ENCODE measurements at places on chromosomes 1 and 21.

GRCh38 chr1:202288177-202288576, 53.6 kb downstream of the UBE2T start:
- no peak for DNase-seq

GRCh38 chr21:15042531-15042930, 22.3 kb downstream of the NRIP1 start:
- DNase-seq, result no peak

- DNase-seq, result no peak
Observed at GRCh38 chr21:27636656-27637055, 669.8 kb upstream of the ADAMTS5 start.

DNA sequence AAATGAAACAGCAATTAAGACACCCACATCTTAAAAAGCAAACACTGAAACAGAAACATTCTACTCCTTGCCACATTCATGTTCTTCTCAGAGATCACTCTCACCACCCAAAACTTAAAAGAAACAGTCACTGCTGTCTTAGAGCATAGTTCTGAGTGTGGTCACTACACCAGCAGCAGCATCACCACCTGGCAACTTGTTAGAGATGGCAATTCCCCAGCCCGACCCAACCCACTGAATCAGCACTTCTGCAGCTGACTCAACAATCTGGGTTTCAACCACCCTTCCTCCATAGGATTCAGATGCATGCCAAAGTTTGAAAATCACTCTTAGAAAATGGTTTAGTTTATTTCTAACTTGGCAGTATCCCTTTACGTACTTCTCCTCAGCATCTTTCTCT, 126.1 kb downstream of the CDC42BPA start:
- no peak for DNase-seq

- DNase-seq, result peak; percentile 95
Observed at GRCh38 chr1:9689011-9689706, 37.6 kb downstream of the PIK3CD start.

- DNase-seq, result no peak
Observed at GRCh38 chr1:242206994-242207393, 208.1 kb upstream of the MAP1LC3C start.

GRCh38 chr1:197399755-197400521, 131.9 kb downstream of the CRB1 start:
- DNase-seq, result no peak

GRCh38 chr1:230141021-230141648, 74.1 kb downstream of the GALNT2 start:
- DNase-seq, result no peak

DNA sequence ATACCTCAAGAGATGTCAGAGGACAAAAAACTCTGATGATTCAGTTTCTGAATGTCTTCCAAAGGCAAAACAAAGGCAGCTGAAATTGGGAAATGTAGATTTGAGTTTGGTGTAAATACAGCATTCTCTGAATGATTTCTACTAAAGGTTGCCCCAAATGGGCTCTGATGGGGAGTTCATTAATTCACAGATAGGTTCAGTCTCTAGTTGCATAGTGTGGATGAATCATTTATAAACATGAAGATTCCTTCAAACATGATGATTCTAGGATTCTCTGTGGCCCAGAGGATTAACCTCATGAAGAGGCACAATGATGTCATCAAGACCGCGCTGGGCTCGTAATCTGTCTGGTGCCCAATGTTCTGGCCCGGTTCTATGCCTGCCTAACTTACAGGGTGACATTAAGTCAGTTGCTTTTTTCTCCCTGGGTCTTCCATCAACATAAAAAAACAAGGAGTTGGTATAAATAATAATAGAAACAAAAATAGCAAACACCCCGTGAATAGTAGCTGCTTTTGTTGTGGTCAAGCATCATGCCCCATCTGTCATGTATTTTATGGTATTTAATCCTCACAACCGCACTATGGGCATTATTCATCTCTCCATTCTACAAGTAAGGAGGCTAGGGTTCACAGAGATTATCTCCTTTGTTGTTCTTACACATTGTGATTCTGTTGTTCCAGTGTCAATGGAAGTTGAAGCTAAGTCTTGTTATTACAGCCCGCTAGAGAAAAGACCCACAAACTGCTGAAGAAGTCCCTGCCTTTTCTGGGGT, 509.6 kb upstream of the USP24 start:
- peak; percentile 35 for DNase-seq

GRCh38 chr1:168634951-168635532, 58.6 kb downstream of the XCL1 start:
- DNase-seq, result no peak

GRCh38 chr1:26701995-26702679, 6.3 kb downstream of the ARID1A start:
- no peak for DNase-seq

GRCh38 chr1:227396539-227397353, 78.5 kb upstream of the CDC42BPA start:
- no peak for DNase-seq

DNA sequence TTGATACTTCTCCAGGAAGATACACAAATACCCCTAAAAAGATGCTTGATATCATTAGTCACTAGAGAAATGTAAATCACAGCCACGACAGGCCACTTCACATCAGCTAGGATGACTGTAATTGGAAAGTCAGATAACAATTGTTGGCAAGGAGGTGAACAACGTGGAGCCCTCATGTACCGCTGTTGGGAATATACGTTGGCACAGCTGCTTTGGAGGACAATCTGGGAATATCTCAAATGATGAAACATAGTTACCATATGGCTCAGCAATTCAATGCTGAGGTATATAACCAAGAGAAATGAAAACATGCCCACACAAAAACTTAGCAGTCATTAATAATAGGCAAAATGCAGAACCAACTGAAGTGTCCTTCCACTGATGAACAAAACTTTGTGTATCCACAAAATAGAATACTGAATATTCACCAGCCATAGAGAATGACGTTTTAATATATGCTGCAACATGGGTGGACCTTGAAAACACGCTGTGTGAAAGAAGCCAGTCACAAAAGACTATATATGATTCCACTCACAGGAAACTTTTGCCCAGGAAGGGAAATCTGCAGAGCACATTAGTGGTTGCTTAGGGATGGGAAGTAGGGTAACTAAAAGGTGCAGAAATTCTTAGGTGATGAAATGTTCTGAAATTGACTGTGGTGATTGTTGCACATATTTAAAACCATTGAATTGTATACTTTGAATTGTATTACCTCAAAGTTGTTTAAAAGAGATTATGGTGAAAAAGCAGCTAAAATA, 95.4 kb downstream of the AHCTF1 start:
- no peak for DNase-seq

DNA sequence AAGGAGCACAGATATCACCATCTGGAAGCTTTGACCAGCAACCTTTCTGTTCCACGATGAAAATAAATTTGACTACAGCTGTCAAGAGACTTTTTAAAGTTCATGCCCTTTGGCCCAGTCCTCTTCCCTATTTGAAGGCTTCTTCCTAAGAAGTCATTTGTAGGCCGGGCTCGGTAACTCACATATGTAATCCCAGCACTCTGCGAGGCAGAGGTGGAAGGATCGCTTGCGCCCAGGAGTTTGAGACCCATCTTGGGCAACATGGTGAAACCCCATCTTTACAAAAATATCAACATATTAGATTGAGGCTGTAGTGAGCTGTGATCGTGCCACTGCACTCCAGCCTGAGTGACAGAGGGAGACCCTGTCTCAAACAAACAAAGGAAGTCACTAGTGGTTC, 58.3 kb upstream of the IFFO2 start:
- DNase-seq, result no peak

GRCh38 chr1:83033682-83034081, 965.2 kb downstream of the TTLL7 start:
- DNase-seq, result no peak

DNA sequence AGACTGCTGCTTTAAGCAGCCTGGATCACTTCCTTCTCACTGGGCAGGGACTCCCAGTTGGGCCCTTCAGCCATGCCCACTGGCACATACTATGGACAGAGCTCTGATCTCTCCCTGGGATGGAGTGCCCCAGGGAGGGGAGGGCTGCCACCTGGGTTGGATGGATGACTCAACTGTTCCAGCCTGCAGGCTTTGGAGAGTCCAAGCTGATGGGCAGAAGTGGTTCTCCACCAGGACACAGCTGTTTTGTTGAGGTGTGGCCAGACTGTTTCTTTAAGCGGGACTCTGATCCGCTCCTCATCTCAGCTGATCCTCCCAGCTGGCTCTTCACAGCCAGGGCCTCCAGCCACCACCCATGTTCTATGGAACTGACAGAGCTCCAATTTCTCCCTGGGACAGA, 166.9 kb downstream of the MAGI3 start:
- DNase-seq, result no peak

- DNase-seq, result peak; percentile 58
Observed at GRCh38 chr1:37513795-37514349, 694 bp downstream of the MEAF6 start.

- DNase-seq, result no peak
Observed at GRCh38 chr1:61644303-61644702, 80.6 kb downstream of the TM2D1 start.

GRCh38 chr1:44554706-44555105, 119.6 kb downstream of the TMEM53 start:
- DNase-seq, result no peak

DNA sequence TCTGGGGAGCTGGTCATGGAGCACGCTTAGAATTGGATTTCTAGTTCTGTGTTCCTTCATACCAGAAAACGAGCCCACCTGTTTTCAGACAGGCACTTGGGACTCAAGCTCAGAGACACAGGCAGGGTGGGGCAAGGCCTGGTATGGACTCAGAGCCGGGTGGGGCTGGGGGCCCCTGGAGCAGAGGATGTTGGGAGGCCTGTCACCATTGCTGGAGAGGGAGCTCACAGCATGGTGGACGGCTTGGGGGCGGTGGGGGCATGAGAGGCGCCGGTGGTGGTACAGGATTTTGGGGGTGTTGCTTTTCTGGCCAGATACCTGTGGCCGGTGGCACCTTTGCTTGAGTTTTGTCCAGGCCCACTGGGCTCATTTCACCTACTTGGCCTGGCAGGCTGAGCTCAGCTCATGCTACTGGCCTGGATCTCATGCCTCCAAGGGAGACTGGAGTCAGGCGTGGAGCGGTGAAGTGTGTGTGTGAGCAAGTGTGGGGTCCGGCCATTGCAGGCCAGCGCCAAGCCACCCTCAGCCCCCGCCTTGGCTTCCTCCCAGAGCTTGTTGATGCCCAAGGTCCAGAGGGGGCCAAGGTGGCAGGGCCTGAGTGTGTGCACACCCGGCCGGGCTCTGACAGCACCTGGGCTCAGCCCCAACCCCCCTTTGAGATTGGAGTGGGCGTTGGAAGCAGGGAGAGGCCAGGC, 8.7 kb downstream of the SLX9 start:
- DNase-seq, result peak; percentile 69

DNA sequence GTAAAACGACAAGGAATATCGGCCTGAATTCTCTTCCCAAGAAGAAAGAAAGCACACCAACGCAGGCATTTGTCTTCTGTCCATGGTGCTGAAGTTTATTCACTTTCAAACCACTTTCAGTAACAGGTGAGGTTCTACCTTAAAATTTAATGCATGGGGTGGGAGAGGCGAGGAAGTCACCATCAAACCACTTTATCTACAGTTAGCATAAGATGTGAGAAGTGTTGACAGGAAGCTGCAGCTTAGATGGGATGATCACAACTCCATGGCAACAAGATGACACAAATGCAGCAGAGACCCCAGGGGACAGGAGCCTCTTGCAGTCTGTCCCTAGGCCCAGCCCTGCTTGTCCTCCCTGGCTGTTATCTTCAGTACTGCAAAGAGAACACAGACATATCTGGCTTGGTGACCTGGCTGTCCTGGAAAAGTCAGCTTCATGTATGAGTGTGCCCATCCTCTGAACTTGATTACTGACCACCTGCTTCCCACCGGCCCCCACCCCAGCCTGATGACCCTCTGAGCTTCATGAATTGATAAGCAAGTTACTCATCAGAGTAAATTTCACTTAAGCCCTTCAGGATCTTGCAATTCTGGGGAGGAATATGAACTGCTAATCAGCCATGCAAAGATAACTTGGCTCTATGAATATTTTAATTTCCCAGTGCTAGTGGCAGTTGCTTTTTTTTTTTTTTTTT, 1.8 kb downstream of the NPPA start:
- no peak for DNase-seq

DNA sequence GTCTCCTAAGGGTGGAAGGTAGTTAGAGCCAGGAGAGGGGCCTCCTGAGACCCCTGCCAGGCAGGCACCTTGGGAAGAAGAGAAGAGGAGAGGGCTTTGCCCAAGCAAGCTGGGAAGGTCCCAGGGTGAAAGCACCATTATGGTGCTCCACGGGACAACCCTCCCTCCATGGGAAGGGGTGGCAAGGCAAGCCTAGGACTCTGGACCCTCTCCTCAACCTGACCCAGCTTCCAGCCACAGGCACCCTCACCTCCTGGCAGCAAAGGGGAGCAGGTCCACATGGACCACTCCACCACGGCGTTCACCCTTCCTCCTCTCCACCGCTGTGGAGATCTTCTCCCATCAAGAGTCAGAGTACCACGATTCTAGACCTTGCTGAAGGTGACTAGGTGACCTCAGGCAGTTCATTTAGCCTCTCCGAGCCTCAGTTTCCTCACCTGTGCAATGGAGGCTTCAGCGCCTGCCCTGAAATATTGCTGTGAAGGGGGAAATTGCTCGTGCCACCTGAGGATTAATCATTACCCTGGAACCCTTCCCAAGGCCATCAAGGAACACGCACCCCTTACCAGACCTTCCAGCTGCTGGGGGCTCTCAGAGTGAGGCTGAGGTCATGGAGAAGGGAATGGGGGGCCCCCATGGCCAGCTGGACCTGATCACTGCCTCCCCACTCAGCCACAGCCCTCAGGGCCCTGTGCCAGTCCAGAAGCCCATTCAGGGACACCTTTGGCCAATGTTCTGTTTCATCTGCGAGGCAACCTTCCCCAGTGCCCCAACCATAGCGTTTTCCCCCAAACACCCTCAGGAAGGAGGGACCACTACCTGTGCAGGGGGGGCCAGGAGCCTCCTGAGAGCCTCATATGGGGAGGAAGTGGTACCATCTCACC, 1.6 kb downstream of the RAP1GAP start:
- DNase-seq, result no peak

GRCh38 chr1:221739677-221740025, 2.2 kb downstream of the DUSP10 start:
- no peak for DNase-seq

DNA sequence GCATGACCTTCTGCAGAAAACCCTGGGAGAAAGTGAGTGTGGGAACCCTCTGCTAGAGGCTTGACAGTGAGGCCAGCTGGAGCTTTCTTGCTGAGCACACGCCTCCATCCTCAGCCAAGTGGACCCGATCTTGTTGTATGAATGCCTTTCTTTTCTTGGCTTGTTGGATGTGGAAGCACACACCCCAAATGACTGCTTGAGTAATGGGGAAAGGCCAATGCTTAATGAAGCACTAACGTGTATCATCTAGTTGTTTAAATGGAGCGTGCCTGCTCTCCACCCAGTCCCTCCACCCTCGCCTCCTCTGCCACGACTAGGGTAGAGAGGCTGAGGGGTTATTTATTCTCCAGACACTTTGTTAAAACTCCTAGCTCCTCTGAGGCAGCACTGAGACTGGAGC, 54.3 kb upstream of the IKBKE start:
- DNase-seq, result no peak

DNA sequence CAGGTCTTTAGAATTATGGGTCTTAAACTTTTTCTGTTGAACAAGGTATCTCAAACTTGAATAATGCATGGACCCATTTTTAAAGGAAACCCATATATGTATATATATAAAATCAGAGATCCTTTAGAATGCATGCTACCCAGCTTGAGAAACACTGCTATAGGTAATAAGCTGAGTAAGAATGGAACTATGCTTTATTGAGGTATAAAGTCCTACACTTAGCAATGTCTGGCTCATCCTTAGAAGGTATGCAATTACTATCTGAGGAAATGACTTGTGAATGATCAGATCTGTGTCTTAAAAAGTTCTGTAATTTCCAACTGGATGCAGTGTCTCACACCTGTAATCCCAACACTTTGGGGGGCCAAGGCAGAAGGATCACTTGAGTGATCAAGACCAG, 11.2 kb downstream of the TRAF3IP3 start:
- no peak for DNase-seq

GRCh38 chr1:153354515-153355193, 3.0 kb upstream of the S100A9 start:
- DNase-seq, result no peak

All from right cardiac atrium (tissue), 5 donors.